Activated T-helper 17 cell treated with anti-CD3 and anti-CD28 coated beads, Interleukin-2, amount 50 U/mL, for 72 hours (primary cell): ENCODE measurements at places on chromosomes 7 and 10.
A peak's percentile ranks its signal among the peaks of the same experiment; 100 is the strongest.

- ATAC-seq = no peak
Measured at GRCh38 chr10:133237241-133237587, 441 bp upstream of the VENTX start.

- ATAC-seq = no peak
Measured at GRCh38 chr10:93296151-93296550, 186.0 kb downstream of the MYOF start.

DNA sequence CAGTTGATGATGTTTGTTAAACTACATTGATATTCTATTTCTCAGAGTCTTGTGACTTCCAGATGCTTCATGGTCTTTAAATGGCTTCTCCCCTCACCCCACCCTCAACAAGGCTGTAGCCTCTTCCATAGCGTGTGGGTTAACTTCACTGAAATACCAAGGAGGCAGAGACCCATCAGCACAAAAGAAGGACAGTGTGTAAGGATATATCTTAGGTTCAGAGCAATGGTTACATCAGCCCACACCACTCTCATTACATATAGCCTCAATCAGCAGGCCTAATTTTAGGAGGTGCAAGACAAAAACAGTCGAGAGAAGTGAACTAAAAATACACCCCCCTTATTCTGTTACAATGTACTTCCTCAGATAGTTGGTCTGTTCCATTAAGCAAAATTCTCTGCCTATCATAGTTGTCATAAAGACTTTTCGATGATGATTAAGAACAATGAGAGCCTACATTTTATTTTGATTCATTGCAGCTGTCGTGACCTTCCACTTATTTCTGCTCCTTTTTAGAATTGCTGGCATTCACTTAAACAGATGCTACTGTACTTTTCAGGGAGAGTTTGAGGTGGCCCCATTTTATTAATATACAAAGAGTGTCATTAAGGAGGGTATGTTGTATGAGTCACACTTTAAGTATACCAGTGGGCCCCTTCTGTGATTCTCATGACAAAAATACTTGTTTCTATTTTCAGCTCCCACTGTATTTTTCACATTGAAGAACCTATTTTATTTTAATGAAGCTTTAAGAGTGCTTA, 52.1 kb downstream of the WIPF3 start:
- no peak for ATAC-seq

GRCh38 chr7:50304911-50305582, 531 bp downstream of the IKZF1 start:
- ATAC-seq = peak; percentile 59

GRCh38 chr10:5723692-5724091, 39.1 kb downstream of the TASOR2 start:
- ATAC-seq = no peak

GRCh38 chr7:47635091-47636080, 53.5 kb upstream of the TNS3 start:
- ATAC-seq = no peak

DNA sequence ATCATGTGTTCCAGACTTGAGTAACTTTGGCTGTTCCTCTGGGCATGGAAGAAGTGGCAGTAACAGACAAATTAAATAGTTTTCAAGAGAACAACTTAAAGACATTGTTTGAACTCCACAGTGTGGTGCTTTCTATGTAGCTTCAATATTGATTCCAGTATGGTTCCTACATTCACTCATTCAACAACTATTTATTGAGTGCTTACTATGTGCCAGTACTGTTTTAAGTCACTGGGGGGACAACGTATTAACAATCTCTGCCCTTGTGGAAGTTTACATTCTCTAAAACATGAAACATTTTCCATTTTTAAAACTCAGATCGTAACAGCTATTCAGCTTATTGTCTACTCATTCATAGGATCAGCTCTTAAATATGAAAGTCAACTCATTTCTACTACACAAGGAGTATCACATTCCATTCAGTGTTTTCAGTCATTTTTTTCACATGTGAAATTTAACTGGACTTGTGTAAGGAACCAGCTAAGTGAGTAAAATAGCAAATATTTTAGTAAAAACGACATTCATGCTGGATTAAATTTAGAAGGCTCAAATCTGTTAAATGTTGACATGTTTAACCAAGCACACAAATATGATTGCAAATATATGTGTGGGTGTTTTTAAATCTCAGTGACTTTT, 13.6 kb upstream of the CUBN start:
- no peak for ATAC-seq

DNA sequence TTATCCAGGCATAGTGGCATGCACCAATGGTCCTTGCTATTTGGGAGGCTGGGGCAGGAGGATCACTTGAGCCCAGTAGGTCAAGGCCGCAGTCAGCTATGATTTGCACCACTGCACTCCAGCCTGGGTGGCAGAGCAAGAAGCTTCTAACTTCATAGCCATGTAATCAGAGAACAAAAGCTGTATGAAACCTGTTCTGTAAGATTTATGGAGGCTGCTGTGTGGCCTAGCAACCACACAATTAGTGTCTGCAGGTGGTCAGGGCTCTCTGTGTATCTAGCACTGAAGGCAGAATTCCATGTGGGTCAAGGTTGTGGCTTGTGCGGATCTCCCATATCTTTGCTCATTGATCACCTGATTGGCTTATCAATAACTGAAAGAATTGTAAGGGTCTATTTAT, 221.5 kb upstream of the FOXK1 start:
- ATAC-seq = no peak

DNA sequence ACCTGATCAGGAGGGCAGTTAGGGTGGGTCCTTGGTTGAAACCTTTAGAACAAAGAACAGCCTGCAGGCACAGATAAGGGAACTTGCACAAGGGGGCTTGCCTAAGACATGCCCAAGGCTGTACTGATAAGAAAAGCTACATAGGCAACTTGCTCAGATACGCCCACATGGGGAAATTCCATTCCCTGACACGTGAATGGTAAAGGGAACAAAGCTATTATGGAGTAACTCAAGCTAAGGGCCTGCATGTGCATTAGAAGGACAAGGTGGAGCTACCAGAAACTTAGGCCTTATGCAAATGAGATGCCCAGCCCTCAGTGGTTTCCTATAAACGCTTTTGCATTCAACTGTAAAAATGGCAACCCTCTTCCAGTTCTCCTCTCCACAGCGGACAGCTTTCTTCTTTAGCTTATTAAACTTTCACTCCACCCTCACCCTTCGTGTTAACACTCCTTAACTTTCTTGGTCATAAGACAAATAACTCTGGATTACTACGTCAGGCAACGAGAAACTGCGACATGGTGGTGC, 1192.1 kb upstream of the CELF2 start:
- no peak for ATAC-seq
